Ureter (tissue), 1 donor: ENCODE measurements at places on chromosomes 4 and X. TPM values are rescaled to one million over a fixed set of nuclear protein-coding genes. Genes with fewer than 3 reads are reported as not detected.

- no peak for DNase-seq
Observed at GRCh38 chr4:157572284-157572683, 351.8 kb downstream of the GRIA2 start.

GRCh38 chrX:39852491-39852890 lies 245.3 kb downstream of the BCOR start:
- DNase-seq, result no peak

DNA sequence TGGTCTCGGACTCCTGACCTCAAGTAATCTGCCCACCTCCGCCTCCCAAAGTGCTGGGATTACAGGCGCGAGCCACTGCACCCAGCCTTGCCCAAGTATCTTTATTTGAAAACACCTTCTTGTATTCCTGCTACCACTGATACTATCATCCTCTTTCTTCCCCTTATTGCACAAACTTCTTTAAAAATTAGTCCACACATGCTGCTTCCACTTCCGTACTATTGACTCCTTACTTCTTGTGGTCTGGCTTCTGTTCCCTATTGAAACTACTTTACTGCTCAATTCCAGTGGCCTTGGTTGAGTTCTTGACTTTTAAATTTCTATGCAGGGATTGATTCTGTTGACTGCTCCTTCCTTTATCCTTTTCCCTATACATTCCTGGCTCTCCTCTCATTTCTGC lies 38.8 kb downstream of the MTM1 start:
- no peak for DNase-seq

DNA sequence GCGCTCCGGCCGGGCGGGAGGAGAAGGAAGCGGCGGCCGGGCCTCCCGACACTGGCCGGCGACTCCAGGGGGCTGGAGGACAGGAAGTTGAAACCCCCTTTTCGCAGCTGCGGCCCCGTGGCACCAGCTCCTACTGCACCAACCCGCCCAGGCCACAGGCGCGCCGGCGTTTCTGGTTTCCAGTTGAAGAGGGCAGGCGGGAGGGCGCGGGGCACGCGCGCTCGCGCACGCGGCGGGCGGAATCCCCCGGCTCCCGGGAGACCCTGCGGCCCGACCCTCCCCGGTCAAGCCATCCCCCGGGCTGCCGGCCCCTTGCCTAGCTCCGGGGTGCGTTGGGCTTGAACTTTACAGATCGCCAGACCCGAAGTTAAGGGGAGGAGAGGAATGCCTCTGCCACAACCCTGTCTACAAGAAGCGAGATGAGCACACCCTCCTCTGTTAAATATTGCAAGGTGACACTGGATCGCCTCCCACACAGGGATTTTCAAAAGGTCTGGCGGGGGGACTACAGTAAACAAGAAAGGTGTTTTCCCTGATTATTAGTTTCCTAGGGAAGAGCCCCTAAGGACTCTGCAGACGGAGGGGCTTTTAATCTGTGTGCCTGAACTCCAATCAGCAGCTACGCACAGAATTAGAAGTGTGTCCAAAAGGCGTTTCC lies 1.4 kb downstream of the ELOVL6 start:
- DNase-seq, result peak; percentile 53

- DNase-seq, result no peak
Observed at GRCh38 chr4:75679876-75680575, 6.8 kb upstream of the G3BP2 start.

DNA sequence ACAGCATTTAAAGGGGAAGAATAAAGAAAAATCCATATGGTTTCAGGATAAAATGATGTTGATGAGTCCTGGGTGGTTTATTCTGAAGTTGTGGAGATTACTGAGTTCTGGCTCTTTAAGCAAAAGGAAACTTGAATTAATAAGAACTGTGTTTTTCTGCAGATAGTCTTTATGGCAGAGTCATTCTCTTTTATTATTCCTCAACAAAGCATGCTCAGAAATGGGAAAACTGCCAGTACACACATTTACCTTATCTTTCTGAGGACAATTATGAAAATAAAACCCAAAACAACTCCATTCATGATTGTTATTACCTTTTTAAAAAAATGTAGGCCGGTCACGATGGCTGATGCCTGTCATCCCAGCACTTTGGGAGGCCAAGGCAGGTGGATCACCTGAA lies 58.5 kb downstream of the ADD1 start:
- no peak for DNase-seq

DNA sequence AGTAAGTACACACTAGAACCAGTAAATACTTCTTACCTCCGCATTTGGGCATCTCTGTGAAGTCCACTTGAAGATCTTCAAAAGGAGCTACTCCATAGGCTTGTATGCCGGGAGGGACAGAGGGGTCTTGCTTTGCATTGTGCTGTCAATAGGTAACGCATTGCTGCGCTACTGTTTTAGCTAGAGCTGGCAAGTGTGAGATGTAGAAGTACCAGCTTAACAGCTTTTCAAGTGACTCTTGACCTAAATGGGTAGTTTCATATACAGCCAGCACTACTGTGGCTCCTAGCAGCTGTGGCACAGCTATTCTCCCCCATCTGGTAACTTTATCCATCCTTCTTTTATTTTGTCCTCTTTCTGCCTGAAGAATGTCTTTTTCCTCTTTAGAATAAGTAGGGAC lies 205.3 kb upstream of the KLF8 start:
- no peak for DNase-seq

DNA sequence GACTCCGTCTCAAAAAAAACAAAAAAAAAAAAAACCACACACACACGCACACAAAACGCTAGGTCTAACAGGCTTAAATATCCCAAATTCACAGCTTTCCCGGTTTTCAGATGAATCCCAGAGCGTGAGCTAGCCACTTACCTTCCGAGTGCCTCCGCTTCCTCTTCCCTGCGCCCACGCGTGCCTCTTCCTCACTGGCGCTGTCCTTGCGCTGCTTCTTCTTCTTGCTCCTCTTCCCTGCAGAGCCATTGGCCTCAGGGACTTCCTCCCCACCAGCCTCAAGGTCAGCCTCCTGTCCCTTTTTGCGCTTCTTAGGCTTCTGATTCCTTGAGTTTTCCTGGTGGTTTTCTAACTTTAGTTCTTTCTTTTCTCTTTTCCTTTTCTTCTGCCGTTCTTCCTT lies 15.7 kb downstream of the LYAR start:
- no peak for DNase-seq

Gene RRH
- 0.34 TPM for total RNA-seq

Gene TMPRSS11B
- not detected for total RNA-seq
